ENCODE measurements at places on chromosomes 6 and 20.
A peak's percentile ranks its signal among the peaks of the same experiment; 100 is the strongest.

DNA sequence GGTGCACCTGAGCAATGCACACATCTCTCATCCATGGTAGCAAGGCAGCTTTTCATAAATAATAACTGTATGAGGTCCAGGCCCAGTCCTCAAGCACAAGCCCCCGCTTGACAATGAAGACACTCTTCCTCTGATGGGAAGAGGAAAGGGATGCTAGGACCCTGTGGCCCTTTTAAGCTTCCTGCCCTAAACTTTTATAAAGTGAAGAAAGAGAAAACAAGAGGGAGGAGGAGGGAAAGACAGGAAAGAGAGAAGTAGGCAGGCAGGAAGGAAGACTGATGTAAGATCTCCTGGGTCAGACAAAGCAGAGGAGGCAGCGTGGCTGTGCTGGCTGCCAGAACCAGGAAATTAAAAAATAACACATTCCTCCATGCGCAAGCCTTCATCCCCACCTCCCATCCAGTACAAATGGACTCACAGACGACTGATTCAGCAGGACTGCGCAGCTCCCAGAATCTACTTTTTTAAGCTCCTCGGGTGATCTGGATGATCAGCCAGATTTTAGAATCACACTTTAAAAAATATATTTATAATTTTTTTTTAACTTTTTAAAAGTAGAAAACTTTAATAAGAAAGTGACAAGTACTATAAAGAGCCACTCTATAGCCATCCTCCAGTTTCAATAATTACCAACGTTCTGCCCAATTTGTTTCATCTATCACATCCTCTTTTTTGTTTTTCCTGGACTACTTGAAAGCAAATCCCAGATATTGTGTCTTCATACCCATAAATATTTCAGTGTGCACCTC is 16.5 kb downstream of the TNFAIP3 start:
- no peak for DNase-seq

DNA sequence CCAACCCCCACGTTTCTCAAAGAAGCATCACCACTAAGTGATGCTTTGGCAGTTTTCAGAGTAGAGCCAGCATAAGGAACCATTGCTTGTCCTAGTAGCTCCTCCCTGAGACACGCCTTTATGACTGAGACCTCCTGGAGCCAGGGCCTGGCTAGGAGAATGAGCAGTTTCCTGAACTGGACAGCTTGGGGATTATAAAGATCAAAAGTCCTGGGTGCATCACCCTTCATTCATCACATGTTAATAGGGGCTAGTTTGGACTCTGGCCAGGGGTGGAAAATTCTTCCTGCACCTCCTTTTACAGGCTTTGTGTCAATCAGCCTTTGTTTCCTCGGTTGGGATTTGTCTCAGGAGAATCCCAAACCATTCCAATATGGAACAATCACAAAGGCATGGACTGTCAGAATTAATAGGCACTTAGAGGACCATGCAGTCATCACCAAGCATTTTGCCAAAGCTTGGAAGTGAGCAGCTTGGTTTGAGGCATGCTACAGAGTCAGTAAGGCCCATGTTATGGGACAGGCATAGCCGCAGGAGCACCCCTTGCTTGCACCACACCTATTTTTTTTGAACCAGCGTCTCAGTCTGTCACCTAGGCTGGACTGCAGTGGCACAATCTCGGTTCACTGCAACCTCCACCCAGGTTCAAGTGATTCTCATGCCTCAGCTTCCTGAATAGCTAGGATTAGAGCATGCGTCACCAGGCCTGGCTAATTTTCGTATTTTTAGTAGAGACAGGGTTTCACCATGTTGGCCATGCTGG is 64.9 kb upstream of the TGM3 start:
- DNase-seq = no peak

GRCh38 chr20:9053108-9053507 is 15.8 kb upstream of the PLCB4 start:
- DNase-seq = no peak

DNA sequence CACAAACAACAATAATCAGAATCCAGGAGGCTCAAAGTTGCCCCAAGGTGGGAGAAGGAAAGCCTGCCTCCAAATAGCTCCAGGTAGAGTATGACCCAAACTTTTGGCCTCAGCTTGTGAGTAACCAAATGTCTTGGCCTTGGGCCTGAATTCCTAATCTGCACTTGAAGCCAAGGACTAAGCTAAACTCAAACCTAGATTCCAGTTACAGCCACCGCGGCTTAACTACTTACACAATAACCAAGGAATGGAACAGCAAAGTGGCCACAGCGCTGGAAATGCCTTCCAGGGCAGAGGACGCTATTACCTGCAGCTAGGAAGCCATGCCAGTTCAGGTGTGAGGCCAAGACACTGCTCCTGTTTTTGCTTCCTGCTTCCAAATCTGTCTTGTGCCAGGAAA is 4.6 kb downstream of the NINL start:
- DNase-seq = no peak

DNA sequence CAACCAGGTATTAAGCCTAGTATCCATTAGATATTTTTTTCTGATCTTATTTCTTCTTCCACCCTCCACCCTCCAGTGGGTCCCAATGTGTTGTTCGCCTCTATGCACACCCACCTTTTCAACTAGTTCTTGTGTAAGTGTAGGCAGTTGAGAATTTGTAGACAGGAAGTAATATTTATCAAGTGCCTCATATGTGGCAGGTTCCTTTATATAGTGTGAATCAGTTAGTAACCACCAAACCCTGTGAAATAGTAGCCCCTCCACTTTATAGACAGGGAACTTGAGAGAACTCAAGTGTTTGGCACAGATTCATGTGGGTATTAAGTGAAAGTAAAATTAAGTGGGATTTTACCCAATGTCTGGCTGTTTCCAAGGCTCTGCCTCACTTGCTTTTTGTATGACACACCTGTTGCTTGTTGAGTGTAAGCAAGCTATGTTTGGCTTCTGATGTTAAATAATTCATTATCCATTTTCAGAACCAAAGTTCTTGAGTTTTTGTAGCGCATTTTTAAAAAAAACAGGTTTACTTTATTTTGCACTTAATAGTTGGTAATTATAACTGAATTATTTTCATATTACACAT is 24.8 kb downstream of the AFDN start:
- DNase-seq = no peak

GRCh38 chr6:135360222-135360621 is 137.3 kb downstream of the AHI1 start:
- DNase-seq = no peak

DNA sequence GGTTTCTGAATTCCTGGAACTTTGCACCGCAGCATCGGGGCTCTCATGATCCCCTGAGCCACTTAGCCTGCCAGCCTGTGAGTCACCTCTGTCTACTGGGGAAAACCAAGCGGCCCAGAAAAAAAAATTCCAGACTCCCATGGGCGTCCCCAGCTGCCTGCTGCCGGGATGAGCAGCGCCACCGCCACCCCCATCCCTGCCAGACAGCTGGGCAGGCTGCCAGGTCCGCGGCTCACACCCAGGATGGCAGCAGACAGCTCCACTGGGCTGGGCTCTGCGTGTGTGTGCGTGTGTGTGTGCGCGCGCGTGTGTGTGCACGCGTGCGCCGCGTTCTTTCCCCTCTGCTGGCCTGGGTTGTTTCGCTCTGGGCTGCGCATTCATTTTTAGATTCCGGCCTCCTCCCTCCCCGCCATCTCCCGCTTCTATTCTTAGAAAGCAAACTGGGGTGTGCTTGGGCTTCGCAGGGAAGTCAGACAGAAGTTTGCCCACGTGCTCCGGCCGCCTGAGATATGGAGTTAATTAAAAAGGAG is 38.9 kb upstream of the PMEPA1 start:
- DNase-seq = peak; percentile 56

- no peak for DNase-seq
Measured at GRCh38 chr6:69973138-69973537, 106.8 kb downstream of the COL19A1 start.

DNA sequence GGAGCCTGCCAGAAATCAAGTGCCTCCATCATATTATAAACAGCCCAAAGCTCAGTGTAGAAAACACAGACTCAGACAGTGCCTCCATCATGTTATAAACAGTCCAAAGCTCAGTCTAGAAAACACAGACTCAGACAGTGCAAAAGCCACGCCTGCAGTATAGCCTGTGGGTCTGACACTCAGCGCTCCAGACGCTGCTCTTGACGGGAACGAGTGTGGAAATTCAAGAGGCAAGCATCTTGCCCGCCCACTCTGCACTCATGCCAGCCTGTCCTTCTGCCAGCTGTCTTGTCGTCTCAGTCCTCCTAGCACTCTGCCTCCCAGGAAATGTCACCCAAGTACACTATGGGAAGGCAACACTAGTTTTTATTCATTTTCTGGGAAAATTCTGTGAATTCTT is 274.2 kb upstream of the CDH4 start:
- DNase-seq = no peak

GRCh38 chr20:22921595-22922421 is 113.3 kb upstream of the SSTR4 start:
- DNase-seq = no peak

DNA sequence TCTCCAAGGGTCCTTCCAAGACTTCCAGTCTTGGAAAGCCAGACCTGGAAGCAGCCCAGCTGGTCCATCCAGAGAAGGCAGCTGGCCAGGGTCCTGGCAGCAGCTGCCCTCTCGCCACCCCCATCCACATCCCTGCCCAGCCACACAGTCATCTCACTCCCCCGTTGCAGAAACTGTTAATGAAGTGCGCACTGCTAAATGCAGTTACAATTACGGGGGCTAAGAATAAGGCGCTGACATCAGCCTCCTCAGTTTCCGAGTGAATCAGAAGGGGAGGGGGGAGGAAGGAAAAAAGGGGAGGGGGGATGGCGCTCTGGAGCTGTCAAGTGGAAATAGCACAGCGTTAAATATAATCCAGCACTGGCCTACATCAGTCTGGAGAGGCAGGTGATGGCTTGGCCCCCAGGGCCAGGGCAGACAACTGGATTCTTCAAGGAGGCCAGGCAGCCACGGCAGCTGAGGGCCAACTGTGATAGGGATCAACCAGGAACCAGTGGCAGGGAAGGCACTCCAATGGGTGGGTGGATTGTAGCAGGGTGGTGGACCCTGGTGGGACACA is 6.9 kb downstream of the RIMS4 start:
- no peak for DNase-seq

All from GM20000 (cell line).